ENCODE measurements at places on chromosomes 12 and 14. TPM values are rescaled to one million over a fixed set of nuclear protein-coding genes. Genes with fewer than 3 reads are reported as not detected.

GRCh38 chr12:53096759-53097158, 708 bp upstream of the IGFBP6 start:
- peaks cover 30% of the 10 kb centered on the region for H3K4me1 ChIP-seq
- H3K27ac ChIP-seq: peak overlapping the region; percentile 88
- peak overlapping the region; percentile 70 for H3K4me3 ChIP-seq
- no peak for DNase-seq
- H3K27me3 ChIP-seq: no peaks in the 10 kb centered on the region
- no peaks in the 10 kb centered on the region for H3K36me3 ChIP-seq

DNA sequence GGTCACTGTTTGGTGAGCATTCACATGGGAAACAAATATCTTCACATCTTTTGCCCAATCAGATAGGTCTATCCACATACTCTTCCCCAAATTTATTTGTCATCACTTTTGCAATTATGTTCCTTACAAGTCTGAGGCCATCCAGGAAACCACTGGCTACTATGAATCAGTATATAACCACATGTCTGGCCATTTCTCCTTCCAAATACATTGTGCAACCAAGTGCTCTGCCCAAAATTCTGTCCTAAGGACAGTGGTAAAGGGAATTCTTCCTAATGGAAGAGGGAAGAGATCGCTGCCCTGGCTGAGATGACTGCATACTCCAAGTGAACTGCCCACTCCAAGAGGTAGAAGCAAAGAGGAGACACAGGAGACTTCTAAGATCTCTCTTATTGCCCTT, 148.9 kb upstream of the MAX start:
- no peak overlapping the region for H3K4me3 ChIP-seq
- no peak overlapping the region for H3K27ac ChIP-seq
- no peak for DNase-seq

DNA sequence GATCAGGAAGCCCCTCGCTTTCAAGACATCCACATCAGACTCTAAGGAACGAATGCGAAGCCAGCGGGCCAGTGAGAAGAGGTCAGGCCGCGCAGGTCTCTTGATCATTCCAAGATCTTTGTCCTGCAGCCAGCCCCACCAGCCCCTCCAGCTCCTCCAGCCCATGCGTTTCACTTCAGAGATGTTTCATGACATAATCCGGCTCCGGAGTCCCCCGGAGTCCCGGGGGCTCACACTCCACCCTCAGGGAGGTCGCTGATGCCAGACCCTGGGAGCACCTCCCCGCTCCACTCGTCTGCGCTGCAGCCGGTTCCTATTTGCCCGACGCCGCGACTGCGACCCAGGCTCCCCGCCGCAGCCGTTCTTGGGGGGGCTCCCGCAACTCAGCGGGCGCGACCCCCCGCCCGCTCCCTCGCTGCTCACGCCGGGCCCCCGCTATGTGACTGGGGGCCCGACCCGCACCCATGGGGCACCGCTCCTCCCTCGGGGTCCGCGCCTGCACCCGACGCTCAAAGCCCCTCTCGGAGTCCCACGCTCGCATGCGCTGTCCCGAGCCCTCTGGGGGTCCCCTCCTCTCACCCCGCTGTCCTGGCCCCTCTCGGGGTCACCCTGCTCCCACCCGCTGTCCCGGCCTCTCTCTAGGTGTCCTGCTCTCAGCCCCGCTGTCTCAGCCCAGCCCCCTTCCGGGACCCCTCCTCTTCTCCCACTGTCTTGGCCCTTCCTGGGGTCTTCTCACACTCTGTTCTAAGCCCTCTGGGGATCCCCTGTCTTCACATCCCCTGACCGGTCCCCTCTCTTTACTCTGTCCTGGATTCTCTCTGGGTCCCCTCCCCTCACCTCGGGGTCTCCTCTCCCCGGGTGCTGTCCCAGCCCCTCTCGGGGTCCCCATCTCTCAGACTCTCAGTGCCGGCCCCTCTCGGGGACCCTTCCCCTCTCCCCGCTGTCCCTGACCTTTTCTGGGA, 1.1 kb downstream of the TAOK3 start:
- no peak overlapping the region for H3K27ac ChIP-seq
- H3K27me3 ChIP-seq: no peaks in the 10 kb centered on the region
- H3K4me3 ChIP-seq: peak overlapping the region; percentile 58
- H3K36me3 ChIP-seq: no peaks in the 10 kb centered on the region

Gene CPM
- 28.0 TPM for polyA plus RNA-seq

Gene VRTN
- 0.35 TPM for polyA plus RNA-seq

Gene SSPN
- polyA plus RNA-seq: 2.3 TPM
